ENCODE measurements at places on chromosomes 12 and 14.
A peak's percentile ranks its signal among the peaks of the same experiment; 100 is the strongest.

DNA sequence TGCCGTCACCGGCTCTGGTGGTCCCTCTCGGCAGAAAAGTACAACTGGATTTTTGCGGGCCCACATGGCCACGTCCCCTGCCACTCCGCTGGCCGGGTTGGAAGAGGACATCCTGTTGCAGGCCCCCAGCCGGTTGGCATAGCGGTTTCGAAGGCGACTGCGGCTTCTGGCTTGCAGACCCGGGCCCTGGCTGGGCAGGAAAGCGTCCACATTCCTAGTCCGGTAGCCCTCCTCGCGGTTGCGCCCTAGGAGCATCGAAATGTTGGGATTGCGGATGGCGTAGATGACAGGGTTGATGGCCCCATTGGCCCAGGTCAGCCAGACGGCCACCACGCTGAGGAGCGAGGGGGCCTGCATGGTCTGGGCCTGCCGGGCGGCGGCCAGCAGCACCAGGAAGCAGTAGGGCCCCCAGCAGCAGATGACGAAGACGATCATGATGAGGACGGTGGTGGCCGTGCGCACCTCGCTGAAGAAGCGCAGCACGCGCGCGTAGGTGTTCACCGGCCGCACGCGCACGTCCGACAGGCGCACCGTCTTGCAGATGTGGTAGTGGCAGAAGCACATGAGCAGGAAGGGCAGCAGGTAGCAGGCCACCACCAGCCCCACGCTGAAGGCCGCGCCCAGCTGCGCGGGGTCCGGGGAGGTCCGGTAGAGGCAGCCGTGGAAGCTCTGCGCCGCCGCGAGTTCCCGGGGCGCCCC lies 1.2 kb downstream of the GPR135 start:
- DNase-seq: peak; percentile 64

DNA sequence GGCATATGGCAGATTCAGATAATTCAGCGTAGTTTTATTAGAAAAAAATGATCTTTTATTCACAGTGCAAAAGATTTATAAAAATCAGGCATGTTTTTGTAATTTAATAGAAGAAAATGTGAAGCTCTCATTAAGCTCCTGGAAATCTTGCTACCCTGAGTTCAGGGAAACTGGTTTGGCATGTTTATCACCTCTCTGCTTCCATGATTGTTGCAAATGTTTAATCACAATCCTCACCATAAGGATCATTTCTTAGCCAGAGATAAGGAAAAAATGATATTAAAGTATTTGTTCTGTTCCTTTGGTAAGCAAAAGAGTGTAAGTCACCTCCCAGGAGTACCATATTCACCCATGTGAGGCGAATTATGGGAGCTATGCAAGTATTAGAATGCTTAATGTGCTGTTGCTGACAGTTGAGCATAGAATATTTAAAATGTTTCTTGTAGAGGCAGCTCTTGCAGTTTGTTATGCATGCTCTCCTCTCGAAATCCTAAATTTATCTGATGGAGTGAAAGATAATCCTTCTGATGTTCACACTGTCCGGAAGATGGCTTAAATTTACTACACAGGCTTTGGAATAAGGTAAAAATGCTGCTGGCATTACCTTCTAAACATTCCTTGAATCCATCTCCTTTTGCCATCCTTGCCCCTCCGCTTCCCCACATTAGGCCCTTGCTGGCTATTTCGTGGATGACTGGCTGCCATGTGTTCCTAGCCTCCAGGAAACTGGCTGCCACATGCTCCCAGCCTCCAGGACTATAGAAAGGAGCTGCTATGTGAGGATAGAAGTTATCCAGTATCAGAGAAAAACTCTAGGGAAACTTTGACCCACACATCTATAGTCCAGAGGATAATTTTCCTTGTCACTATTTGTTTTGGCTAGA lies 115.8 kb upstream of the CCDC198 start:
- no peak for DNase-seq

GRCh38 chr12:22919883-22920282 lies 294.9 kb downstream of the ETNK1 start:
- no peak for DNase-seq

- no peak for DNase-seq
Measured at GRCh38 chr12:109124878-109125648, 8.7 kb downstream of the ACACB start.

- no peak for DNase-seq
Measured at GRCh38 chr14:31263485-31264133, 56.0 kb upstream of the HECTD1 start.

- DNase-seq: no peak
Measured at GRCh38 chr12:94290353-94290752, 142.0 kb downstream of the PLXNC1 start.

- DNase-seq: no peak
Measured at GRCh38 chr14:29311983-29312382, 545.4 kb downstream of the FOXG1 start.

DNA sequence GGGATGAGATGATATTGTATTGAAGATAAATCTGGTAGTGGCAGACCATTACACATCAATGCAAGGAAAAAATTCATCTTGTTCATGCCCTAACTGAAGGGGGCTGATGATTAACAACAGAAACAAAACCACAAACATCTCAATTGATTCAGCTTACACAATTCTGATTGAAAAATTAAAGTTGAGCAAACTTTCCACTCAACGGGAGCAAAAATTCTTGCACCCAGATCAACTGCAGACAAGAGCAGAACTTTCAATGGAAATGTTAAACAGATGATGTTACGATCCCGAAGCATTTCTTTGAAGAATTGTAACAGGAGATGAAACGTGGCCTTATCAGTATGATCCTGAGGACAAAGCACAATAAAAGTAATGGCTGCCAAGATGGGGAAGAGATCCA lies 172.4 kb upstream of the SOX5 start:
- no peak for DNase-seq

DNA sequence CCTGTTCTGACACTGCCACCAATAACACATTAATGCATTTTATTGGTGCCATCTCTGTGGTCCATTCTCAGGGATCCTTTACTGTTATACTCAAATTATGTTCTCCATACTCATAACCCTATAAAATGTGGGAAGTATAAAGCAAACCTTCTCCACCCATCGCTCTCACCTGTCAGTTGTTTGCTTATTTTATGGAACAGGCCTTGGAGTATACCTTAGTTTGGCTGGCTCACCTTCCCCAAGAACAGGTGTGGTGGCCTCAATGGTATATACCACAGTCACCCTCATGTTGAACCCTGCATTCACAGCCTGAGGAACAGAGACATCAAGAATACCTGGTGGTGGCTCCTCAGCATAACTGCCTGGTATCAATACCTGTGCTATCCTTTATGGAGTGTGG lies 308.4 kb upstream of the STXBP6 start:
- no peak for DNase-seq

- no peak for DNase-seq
Measured at GRCh38 chr12:106416273-106416672, 58.7 kb downstream of the POLR3B start.

GRCh38 chr14:23093991-23094665 lies 808 bp downstream of the ACIN1 start:
- no peak for DNase-seq

DNA sequence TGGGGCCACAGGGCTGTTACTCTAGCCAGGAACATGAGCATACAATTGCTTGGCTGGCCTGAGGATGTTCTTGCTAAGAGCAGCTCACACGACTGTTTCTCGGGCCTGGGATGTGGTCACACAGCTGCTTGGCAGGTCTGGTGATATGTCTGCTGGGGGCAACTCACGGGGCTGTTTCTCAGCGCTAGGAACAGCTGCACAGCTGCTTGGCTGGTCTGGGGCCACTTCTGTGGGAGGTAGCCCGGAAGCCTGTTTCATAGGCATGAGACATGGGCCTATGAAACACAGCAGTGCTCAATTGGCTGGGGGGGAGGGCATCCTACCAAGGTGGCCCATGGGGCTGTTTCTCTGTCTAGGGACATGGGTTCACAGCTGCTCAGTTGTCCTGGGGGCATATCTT lies 73.4 kb upstream of the DDHD1 start:
- DNase-seq: no peak

- DNase-seq: no peak
Measured at GRCh38 chr14:25042362-25043299, 7.3 kb downstream of the STXBP6 start.

DNA sequence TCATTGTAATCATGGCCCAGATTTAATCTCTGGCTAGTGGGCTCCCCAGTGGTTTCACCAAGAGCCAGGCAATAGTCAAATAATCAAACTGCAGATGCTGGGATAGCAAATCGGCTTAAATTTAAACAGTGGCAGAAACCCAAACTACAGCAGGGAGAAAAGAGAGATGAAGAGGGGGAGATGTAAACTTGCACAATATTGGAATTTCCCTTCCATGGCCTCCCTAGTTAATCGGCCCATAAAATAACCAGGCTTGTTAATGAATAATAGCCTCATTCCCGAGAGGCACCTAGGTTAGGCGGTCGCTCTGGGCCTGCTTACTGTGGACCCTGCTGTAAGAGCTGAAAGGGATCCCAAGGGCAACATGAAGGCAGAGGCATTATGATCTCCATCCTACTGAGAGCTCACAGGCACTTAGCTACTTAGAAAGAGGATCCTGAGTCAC lies 116.2 kb downstream of the NUAK1 start:
- no peak for DNase-seq

GRCh38 chr14:23663711-23664110 lies 27.5 kb downstream of the DHRS2 start:
- DNase-seq: no peak

DNA sequence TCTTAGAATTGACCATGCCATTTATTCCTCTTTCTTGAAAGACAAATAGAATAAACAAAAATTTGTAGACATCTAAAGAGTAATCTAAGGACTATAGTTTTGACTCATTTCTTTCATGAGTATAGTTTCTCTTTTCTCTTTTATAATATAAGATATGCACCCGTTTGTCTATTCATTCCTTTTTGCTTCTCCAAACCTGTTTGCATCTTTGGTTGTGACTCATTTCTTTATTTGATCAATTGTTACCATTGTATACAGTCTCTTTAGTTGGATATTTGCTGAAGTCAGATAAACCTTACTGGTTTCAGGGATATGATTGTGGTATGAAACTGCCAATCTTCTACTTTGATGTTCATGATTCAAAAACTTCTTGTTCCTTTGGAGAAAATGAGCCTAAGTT lies 268.7 kb downstream of the FBXL14 start:
- no peak for DNase-seq

DNA sequence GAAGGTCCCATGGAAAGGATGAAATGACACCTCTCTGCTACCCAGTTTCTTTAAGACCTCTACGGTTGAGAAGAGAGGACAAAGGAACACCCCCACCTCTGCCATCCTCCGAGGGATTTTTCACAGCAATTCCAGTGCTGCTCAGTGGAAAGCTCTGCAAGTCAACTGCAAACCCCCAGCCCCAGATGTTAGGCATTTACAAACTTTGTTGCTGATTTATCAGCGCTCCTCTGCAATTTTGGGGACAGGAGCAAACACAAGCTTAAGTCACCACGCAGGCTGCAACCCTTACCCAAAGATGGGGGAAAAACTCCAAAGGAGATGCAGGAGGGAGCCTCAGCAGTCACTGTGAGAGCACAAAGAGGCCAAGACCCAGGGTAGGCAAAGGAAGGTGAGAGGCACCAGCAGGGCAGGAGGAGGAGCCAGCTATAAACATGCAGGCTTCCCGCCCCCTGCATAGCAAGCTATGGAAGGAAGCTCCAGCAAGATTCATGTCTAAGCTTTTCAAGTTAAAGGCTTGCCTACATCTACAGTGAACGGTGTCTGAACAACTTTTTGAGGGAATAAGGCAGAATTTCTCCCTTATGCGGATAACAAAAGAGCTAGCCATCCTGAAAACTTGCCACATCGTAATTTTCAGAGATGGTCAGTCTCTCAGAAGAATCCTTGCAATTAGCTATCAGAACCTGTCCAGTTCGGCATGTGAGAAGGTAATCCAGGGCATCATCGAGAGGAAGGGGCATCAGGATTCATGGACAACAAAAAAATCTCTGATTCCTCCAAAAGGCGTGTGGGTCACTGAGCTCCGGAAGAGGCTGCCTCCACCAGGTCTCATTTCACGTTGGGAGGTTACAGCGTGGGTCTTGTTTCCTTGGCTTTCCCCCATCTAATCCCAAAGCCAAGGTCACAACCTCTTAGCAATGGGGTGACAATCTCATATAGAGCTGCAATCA lies 3.9 kb downstream of the CTDSP2 start:
- peak; percentile 68 for DNase-seq

GRCh38 chr14:33254342-33254741 lies 315.7 kb downstream of the NPAS3 start:
- no peak for DNase-seq

GRCh38 chr14:97625477-97625876 lies 828.3 kb downstream of the VRK1 start:
- DNase-seq: no peak

DNA sequence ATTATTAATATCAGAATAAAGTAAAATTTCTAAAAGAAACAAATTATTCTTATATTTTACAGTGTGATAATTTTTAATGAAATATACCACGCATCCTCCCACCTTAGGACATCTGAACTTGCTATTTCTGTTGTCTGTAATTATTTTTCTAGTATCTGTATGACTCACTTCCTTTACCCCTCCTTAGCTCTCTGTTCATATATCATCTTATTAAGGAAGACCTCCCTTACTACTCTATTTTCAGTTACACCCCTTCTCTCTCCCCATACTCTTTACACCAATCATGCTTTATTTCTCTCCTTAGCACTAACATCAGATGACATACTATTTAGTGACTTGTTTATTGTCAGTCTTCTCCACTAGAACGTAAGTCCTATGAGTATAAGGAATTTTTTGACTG lies 34.2 kb upstream of the C12orf50 start:
- no peak for DNase-seq

- no peak for DNase-seq
Measured at GRCh38 chr12:61272441-61272840, 987.8 kb upstream of the USP15 start.

All from activated CD8-positive, alpha-beta T cell treated with anti-CD3 and anti-CD28 coated beads for 36 hours (primary cell).